ENCODE measurements at places on chromosomes 12 and 14.

GRCh38 chr12:52149182-52149641 lies 42.6 kb downstream of the KRT80 start:
- DNase-seq = no peak

DNA sequence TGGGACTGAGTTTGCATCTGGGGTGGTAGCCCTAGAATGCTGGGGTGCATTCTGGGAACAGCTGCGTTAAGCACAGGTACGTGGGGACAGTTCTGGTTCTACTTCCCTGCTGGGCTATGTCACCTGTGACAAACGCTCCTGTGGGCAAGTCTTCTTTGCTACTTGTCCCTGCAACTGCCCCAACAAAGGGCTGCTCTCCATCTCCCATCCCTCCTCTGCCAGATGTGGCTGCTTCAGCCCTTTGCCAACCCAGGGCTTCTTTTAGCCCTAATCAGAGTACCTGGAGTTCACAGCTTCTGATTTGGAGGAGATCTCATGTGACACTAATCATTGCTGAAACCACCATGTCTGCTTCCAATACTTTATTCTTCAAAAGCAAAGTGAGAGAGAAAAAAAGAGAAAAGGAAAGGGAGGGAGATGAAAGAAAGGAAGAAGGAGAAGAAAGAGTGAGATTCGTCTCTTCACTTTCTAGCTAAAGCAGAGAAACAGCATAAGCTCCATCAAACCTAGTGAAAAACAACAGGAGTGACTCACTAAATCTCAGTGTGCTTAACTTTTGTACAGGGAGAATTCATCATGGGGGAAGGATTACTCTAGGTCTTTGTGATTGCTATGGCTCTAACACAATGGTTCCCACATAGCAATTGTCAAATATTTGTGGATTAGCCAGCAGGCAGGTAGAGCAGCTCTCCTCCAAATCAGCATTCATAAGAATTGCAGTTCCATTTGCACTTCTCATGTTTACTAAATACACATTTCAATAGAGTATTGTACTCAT lies 174.8 kb downstream of the LRIG3 start:
- no peak for DNase-seq

GRCh38 chr12:89706551-89706950 lies 2.1 kb downstream of the ATP2B1 start:
- no peak for DNase-seq

GRCh38 chr12:59087077-59087673 lies 166.9 kb upstream of the LRIG3 start:
- DNase-seq = no peak

DNA sequence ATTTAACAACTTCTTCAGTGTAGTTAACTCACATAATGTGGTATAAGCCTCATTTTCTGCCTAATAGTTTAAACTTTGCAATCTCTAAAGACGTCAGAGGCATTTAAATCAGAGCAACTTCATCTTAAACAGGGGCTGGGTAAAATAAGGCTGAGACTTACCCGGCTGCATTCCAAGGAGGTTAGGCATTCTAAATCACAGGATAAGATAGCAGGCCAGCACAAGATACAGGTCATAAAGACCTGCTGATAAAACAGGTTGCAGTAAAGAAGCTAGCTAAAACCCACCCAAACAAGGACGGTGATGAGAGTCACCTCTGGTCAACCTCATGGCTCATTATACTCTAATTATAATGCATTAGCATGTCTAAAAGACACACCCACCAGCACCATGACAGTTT lies 115.6 kb upstream of the PKP2 start:
- no peak for DNase-seq

GRCh38 chr12:50557421-50557820 lies 52.6 kb downstream of the DIP2B start:
- DNase-seq = no peak

DNA sequence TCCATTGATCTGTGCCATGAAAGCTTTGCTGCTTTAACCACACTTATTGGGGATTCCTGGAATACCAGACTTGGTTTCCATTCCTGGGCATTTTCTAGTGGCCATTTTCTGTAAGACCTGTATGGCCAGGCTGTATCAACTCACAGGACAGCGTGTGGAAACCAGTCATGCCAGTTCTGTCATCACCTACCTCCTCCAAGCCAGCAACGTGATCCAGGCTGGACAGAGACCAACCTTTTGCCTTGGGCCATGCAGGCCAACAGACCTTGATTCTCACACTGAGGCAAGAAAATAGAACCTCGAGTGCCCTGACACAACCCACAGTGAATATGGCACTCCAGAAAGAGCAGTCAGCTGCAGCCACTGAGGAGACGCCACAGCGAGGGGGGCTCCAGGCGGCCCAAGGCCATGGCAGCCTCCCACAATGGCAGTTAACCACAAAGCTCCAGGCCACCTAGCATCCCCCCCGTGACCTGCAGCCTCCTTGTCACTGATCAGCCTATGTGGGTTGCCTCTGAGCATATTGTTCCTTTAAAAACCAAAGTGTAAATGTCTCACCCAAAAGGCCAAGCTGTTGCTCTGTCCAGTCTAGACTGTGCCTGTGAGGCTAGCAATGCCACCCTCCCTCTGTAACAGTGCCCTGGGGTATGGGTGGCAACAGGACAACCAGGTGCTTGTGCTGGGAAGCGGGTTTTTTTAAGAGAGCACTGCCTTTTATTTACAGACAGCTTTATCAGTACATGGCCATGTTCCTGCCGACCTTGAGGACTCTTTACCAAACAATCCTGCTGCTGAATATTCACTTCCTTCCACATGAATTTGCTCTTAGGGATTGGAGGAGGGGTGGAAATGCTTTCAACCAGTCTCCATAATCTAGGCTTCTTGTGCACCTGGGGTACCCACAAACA lies 168.7 kb upstream of the HIF1A start:
- DNase-seq = no peak

GRCh38 chr14:88037325-88037724 lies 32.4 kb downstream of the GPR65 start:
- DNase-seq = no peak

- no peak for DNase-seq
Observed at GRCh38 chr14:62768753-62769152, 276.5 kb downstream of the KCNH5 start.

GRCh38 chr14:88683119-88683518 lies 109.6 kb downstream of the EML5 start:
- no peak for DNase-seq

DNA sequence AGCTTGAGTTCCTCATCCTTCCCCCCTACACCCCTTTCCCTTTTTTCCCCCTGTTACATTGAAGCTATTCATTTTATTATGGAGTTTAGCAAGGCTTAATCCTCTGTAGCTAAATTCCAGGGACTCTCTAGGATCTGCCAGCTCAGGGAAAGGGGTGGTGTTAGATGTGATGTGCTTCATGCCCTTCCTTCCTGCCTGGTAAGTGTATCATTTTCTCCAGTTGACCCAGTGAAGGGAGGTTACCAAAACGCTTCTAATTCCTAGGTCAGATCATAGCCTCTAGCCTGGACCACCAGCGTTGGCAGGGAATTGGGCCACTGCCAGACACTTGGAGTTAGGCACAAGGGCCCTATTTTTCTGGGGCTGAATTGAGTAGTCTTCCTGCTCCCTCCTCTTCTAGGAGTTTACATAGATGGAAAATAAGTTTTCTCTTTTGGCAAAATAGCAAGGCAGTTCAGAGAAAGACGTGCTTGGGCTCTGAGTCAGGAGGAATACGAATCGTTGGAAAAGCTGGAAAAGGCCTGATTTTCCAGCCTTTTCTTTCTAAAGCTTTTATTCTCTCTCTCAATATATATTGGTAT lies 88.3 kb downstream of the NPAS3 start:
- DNase-seq = no peak

DNA sequence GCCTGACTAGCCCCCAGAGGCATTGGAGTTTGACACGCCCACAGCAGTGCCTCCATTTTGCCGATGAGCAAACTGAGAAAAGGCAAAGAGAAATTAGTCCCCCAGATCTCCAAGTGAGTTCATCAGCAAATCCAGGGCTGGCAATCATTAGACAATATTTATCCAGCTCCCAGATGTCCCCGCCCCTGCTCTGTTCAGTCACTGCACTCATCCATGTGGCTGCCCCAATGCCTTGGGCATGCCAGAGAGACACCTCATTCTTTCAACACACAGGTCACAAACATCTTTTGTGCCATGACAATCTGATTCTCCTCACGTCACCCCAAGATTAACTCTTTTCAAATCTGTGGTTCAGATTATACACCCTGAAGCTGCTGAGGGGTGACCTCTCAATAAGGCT lies 43.5 kb downstream of the DPF3 start:
- no peak for DNase-seq

- DNase-seq = no peak
Observed at GRCh38 chr14:101774006-101774795, 12.7 kb downstream of the PPP2R5C start.

DNA sequence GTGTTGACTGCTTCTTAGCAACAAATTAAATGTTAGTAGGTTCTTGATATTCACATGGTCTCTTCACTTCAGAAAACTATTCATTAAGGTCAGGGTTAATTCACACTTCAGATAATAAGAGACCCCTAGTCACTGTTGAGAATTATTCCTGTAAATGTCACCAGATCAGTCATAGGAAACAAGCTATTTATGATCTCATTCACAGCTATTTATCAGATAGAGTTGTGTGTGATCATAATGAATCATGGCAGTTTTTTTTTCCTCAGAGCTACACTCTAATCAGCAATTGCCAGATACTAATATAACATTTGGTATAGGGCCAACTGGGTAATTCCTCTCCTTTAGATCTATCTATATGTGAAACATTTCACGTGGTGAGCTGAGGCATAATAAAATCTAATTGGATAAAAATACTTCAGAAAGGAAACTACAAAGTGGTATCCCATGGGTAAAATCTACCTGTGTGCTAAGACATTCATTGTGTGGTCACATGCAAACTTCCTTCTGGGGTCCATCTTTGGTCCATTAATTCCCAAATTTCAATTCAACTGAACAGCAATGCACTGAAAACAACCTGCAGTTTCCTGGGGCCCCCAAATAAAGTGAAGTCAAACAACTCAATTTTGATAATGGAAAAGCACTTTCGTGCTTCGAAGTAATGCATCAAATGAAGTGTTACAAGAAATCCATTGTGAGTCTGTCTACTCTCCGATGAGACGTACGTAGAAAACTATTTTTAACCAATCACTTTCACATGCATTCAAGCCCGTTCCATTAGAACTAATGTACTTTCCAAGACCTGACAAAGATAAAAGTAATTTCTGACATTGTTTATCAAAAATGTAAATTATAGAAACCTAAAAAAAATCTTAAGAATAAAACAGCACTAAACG lies 197.0 kb downstream of the ACSS3 start:
- DNase-seq = no peak

DNA sequence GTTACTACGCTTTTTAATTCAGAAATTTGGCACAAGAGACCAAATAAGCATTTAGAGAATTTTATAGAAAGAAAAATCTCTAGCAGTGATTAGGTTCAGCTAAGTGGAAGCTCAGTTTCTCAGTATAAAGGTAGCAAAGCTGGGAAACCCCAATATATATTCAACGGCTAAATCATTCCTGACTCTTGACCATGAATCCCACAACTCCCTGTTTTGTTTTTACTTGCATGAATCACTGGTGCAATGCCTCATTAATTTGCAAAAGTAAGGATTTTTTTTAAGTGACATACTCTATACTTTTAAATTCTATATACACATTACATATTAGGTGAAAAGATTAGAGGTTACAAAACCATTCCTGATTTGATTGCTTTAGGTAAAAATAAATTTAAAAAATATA lies 74.3 kb upstream of the PLEKHG7 start:
- no peak for DNase-seq

DNA sequence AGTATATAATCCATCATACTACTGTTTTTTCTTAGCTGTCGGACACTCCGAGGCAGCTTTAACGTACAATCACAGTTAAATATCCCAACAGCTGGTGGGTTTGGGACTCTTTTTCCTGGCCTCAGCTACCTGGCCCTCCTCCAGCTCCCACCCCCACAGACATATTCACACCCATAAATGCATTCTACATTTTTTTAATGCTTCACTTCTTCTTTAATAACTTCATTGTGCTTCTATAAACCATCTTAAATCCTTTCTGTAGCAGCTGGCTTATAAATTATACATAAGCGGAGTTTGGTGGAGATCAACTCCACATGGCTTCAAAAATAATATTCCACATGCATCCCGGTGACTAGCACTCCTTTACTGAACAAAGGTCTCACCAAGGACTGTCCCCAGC lies 33.3 kb downstream of the TDG start:
- DNase-seq = no peak

GRCh38 chr14:25298238-25298637 lies 248.3 kb upstream of the STXBP6 start:
- no peak for DNase-seq

Measured in stimulated activated CD4-positive, alpha-beta T cell treated with anti-CD3 and anti-CD28 coated beads, Interleukin-1b, Interleukin-23, amount 100 ng/mL, for 48 hours (primary cell).